Right ventricle myocardium inferior (tissue), 1 donor: ENCODE measurements at places on chromosomes 6 and 20.

DNA sequence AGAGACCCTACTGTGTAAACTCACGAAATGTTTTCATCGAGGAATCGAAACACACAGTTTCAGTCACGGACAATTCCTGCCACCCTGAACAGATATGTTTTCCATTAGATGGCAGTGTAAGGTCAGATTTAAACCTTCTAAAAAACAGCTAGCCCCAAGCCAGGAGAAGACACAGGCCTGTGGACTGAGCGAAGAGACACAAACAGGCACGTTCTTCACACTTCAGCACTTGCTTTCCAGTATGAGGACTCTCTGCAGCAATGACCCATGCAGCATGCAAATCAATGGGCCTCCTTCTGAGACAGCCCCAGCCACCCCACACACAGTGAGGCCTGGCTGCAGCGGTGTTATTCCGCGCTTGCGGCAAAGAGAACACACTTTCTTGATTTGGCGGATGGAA lies 31.9 kb downstream of the HUS1B start:
- DNase-seq, result no peak

DNA sequence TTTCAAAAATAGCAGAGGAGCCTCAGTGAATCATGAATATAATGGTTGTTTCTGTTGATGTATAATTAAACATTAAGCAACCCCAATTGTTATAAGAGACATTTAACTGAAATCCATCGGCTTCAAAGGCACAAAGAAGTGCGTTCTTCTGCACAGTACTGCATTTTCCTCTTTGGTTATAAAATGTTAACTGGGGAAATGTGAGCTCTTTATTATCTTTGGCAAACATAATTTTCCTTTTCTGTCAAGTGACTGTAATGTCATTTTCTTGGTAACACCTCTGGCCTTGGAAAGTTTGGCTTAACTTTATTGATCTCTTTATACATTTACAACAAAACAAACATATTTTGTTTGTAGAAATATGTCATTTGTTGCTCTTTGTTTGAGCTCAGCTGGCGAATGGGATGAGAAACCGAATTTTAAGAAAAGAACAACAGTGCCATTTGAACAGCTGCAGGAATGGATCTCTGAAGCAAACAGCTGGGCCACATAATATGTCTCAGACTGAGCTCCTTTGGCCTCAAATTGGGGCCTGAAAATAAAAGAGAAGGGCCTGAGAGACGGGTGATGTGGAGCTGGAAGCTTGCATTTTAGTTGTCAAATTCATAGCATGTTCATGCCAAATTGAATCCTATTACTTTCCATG lies 427.0 kb upstream of the SPTLC3 start:
- DNase-seq, result no peak

DNA sequence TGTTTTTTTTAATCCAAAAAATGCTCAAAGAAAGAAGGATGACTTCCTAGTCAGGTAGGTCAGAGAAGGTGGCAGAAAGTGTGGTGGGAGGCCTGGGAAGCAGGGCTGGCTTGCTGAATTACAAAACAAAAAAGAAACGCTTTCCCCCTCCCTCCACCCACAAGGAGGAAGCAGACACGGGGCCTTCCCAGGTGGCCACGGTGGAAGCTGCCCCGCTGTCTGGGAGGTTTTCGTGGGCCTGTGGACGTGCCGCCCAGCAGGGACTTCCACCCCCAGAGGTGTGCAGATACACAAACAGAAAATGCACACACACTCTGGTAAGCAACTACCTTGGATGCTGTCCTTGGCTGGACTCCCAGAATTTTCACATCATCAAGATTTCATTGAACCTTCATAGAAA lies 198.2 kb upstream of the CDH4 start:
- DNase-seq, result no peak

DNA sequence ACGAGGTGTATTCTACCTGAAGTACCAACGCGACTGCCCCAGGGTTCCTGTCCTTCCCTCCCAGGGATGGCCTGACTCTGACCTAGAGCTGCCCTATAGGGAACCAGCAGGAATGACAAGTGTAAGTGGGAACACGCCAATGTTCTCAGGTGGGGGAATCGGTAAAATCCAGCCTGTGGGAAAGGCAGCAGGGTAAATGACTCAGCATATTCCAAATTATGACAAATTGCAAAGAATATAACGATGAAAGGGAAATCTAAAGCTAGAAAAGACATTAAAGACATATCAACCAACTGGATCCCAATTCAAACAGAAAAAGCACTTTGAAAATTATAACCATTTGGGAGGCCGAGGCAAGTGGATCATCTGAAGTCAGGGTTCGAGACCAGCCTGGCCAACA lies 41.8 kb downstream of the KIF16B start:
- DNase-seq, result no peak

DNA sequence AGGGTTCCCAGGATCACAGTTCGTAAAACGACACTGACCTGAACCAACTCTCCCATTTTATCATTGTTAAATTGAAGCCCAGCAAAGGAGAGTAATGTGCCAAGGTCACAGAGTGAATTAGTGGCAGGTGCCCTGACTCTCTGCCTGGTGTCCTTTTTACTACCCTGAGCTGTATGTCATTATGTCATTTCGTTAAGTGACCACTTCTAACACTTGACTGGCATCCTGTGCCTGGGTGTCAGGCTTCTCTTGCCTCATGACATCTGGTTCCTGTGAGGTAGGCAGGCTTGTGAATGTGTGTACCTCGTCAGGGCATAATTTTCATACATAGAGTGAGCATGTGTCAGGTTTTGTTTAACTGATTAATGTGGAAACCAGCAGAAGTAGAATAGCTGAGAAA lies 48.6 kb downstream of the RALY start:
- DNase-seq, result no peak

GRCh38 chr6:75109765-75110164 lies 96.1 kb downstream of the COL12A1 start:
- DNase-seq, result no peak

- no peak for DNase-seq
Observed at GRCh38 chr6:27791182-27791943, 120.8 kb downstream of the OR2B2 start.

DNA sequence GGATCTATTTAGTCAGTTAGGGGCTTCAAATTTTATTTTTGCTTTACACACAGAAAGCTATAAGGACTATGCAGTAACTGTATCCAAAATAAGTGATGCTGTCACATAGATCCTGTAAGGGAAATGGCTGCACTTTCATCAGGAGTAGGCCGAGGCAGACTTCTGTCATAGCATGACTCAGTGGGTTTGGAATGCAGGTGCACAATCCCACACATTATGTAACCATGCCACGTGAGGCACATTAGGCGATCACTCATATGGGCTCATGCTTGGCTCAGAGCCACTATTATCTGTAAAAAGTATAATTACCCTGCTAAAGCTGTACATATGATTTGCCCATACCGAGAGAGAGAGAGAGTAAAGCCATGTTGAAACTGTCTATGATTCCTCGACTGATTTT lies 1189.4 kb upstream of the EYS start:
- DNase-seq, result no peak

DNA sequence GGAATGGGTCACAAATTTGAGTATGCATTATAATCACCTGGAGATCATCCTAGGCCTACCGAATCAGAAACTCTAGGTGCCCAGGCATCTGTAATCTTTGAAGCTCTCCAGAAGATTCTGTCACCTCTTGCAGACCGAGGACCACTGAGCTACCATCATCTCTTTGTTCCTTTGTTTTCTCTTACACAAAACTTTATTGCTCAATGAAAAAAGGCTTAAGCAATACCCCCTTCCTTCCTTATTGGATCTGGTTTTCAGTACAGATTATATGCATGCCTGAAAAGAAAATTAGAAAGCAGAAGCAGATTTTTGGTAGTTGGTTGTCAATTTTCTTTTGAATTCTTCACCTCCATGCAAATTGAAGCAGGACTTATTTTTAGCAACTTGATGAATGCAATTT lies 31.3 kb downstream of the STX11 start:
- no peak for DNase-seq

DNA sequence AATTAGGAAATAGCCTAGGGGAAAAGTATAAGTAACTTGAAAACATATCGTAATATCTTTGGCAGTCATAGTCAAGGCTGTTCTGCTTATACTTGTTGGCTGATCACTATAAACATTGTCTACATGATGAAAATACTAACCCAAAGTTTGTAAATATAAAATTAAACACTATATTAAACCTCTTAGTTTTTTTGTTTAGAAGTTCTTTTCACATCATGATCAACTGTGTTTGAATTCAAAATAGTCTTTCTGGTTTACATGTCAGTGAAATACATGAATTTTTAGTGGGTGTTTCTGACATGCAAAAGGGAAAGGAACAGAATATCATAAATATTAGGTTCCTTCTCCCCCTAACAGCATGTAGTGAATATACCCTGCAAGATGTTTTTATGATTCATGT lies 43.5 kb downstream of the ADGRG6 start:
- DNase-seq, result no peak

DNA sequence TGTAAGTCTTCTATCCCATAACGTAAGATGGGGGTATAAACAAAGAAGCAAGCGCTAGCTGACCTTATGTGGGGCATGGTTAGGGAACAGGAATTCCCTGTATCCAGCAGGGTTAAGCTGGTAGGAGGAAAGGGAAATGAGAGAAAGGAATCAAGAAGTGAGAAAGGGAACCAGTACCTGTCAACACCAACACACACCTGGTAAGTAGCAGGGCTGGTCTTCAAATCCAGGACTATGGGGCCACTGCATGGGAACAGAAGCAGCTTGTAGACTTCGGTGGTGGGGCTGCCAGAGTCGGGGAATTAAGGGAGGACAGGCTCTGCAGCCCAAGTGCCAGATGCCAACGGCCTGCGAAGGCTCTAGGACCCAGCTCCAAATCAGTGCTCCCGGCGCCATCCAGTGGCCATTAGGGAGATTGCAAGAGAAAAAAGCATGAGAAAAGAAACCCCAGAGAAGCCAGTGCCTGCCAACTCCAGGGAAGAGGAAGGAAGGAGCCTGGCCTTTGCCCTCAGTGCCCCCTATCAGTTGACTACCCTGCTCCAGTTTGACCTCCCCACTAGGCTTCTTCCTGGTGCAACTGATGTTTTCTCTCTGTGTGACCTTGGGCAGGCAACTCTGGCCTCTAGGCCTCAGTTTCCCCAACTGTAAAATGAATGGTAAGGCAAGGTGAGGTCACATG lies 15.8 kb upstream of the RBPJL start:
- DNase-seq, result peak; percentile 88

GRCh38 chr6:162154001-162154400 lies 573.6 kb downstream of the PRKN start:
- no peak for DNase-seq

GRCh38 chr6:145241721-145242120 lies 493.6 kb downstream of the EPM2A start:
- DNase-seq, result no peak

DNA sequence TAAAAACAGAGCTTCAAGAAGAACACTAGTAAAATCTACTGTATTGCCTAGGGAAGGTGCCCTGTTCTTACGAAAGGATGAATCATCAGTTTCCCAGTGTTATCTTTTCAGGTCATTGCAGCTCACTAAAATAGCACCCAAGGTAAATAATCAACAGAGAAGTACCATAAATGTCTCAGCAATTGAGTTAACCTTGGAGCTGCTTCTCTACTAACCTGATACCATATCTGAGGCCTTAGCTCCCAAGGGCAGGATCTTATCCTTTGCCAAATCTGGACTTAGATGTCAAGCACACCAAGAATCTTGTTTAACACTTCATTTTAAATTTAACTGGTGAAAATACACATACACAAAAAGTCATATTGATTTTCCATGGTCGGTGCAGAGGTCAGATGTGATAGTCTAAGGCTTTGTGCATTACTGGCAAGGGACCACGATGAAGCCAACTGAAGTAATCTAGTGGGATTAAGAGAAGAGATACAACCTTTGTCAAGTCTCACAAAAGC lies 81.5 kb downstream of the EDN1 start:
- no peak for DNase-seq

- no peak for DNase-seq
Observed at GRCh38 chr6:128525406-128525805, 5.0 kb upstream of the PTPRK start.

GRCh38 chr6:1622851-1623768 lies 13.4 kb downstream of the FOXC1 start:
- DNase-seq, result no peak

DNA sequence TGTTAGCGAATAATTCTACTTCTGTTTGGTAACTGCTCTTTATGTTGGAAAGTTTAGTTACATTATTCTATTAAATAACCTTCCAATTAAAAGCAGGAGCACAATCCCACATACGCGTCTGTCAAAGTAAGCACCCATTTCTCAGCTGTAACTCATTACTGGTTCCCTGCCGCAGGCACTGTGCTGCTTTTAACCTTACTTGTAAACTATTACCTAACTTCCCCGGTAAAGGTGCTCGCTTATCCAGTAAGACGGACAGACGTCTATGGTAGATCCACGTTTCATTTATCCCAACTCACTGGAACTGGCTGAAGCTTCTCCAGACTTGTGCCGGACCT lies 529 bp upstream of the ENPP4 start:
- DNase-seq, result no peak

DNA sequence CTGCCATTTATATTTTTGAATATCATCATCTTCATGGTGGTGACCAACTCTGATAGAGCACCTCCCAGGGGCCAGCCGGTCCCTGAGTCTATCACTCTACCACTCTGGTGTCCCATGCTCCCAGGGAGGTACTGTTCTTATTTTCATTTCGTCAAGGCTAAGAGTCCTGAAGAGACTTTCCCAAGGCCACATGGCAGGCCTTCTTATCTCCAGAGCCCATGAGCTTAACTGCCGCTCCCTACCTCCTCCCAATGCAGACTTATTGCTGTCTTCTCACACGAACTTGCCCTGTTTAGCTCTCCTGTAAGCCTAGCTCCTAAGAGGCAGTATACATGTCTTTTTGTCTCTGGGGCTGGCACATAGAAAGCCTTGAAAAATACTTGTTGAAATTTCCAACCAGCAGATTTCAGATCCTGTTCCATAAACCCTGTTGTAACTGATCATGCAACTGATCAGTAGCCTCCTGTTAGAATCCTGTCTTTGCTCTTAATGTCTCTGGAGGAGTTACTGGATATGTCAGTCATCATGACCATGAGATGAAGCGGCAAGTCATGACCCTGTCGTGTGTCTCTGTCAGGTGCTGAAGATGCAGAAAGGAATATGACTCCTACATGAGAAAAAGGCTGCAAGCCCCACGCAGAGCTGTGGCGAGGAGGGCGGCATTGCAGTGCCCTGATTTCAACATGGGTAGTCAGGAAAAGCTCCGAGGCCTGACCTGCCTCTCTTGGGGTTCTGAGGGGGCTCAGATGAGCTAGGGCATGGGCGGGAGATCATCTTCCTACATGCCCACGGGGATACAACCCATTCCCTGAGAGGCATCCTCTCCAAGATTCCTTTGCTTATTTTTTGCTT lies 60.0 kb downstream of the TTI1 start:
- no peak for DNase-seq

- DNase-seq, result no peak
Observed at GRCh38 chr6:143271024-143271423, 179.5 kb downstream of the ADAT2 start.
